Urinary bladder (tissue), 4 donors: ENCODE measurements at places on chromosomes 7 and 10. TPM values are rescaled to one million over a fixed set of nuclear protein-coding genes. Genes with fewer than 3 reads are reported as not detected.

RBP4 gene
- total RNA-seq: 1.9 TPM

ASB15 gene
- 0.11 TPM for total RNA-seq

PNLIPRP3 gene
- total RNA-seq: not detected

ARHGAP21 gene
- 233 TPM for total RNA-seq

KNDC1 gene
- 1.2 TPM for total RNA-seq

PRSS37 gene
- total RNA-seq: not detected

SPDYE16 gene
- not detected for total RNA-seq

CALHM2 gene
- 17.4 TPM for total RNA-seq

SH2D4B gene
- total RNA-seq: 0.16 TPM

CRPPA gene
- total RNA-seq: 15.4 TPM

SDK1 gene
- 15.1 TPM for total RNA-seq

OPN1SW gene
- total RNA-seq: not detected

- no peak for DNase-seq
Measured at GRCh38 chr10:71486484-71487114, 89.9 kb downstream of the CDH23 start.

GRCh38 chr7:109835577-109835976, 1255.3 kb upstream of the LRRN3 start:
- no peak for DNase-seq

DNA sequence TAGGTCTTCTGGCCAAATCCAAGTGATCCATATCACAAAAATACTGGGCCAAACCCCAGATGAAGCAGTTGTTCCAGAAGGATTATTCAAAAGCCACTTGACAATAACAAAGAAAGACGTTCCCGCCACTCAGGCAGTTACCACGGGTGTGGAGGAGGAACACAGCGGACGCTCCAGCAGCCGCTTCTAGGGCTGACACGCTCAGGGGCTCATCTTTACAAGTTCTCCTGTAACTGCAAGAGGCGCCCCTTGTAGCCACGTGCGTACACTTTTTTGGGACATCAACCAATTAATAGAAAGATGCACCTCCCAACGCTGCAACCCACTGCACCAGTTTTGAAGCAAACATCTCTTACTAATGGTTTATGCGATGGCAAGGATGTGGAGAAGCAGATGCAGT, 159.4 kb downstream of the GRID1 start:
- DNase-seq: no peak

DNA sequence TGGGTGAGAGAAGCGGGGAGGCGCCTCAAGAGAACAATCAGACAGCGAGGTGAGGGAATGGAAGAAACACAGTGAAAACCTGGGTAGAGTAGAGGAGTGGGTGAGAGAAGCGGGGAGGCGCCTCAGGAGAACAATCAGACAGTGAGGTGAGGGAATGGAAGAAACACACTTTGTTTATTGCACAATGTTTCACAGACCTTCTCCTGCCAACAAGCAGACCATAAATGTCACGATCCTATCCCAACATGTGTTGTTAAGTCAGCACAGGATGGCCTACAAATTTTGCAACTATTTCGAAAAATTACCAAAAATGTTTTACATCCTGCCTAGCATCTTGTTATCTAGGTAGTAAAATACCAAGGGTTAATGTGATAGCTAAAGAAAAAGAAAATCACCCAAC, 115.3 kb downstream of the JAZF1 start:
- no peak for DNase-seq

- DNase-seq: no peak
Measured at GRCh38 chr7:44080118-44080517, 2.2 kb downstream of the POLM start.

- no peak for DNase-seq
Measured at GRCh38 chr10:92834986-92835385, 13.3 kb upstream of the EXOC6 start.

DNA sequence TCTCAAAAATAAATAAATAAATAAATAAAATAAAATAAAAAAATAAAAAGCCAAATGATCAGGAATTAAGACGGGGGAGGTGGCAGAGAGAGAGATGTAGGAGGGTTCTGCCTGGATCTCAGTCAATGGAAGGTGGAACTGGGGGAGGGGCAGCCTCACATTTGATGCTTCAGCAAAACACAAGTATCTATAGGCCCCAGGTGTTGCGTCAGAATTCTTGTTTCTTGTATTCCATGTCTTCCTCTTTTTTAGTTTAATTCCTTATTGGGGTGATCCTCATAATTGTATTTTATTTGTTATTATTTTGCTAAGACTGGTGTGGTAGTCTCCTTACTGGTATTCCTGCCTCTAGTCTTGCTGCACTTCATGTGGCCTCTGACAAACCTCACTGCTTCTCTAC, 41.4 kb upstream of the SMARCD3 start:
- no peak for DNase-seq

GRCh38 chr7:122219253-122219865, 75.3 kb upstream of the AASS start:
- DNase-seq: no peak

- no peak for DNase-seq
Measured at GRCh38 chr10:117460846-117461765, 81.4 kb upstream of the EMX2 start.

GRCh38 chr7:15886626-15887025, 200.1 kb upstream of the MEOX2 start:
- DNase-seq: no peak

GRCh38 chr10:78852466-78853240, 216.1 kb upstream of the ZMIZ1 start:
- DNase-seq: no peak

DNA sequence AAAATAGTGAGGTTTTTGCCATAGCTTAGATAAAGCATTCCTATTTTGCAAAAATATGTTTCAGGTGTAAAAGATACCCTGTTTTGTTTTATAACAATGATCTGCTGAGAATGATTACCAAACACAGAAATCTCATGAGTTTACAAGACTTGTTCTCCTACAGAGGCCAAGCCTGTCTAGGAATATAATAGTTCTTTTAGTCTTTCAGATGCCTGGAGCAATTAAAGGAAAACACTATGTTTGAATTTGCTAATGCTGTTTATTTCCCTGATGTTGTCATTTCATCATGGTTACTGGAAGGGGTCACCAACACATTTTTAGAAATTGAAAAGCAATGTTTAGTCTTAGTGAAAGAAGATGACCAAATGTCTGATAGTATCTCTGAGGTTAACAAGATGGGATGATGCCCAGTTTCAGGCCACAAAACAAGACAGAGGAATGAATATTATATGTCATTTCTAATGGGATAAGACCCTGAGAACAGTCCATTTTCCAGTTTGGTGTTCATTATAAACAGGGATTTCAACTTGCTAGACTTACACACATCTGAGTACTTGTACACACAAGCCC, 559.9 kb downstream of the INHBA start:
- no peak for DNase-seq

- no peak for DNase-seq
Measured at GRCh38 chr10:32147730-32148129, 91.5 kb upstream of the KIF5B start.

DNA sequence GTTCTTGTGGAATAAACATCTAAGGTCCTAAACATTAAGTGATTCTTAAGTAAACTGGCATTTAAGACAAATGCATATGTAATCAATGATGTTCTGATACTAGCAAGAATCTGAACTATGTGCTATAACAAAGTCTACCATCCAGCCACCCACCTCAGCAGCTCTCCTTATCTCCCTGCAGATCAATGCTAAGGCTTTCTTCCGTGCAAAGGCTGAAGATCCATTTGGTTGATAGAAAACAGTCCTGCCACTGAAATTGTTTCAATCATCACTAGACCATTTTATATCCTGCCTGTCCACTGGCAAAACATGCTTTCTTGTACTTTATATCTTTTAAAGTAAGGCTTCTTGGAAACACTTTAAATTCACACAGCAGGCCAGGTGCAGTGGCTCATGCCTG, 6.3 kb upstream of the SMKR1 start:
- DNase-seq: no peak

GRCh38 chr10:131851346-131851745, 49.5 kb upstream of the PPP2R2D start:
- no peak for DNase-seq

DNA sequence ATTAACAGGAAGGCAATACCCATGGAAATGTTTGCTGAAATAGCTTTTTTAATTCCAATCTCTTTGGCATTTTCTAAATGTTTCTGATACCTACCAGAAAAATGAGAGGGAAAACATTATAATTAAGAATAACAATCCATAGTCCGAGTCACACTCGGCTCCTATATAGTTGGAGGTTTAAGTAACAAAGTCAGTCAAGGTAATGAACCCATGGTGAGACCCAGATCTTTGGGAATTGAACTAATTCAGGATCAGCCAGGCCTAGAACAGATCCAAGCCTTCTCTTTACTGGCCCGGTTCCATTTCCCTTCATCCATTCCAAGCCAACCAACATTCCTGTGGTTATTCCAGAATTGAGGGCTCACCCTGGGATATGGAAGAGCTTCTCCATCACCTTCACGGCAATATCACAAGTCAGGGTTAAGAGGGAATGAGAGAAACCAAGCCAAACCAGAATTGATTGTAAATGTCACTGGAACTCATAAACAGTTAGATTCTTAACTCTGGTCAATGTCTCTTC, 28.3 kb downstream of the ABCB4 start:
- no peak for DNase-seq

- DNase-seq: no peak
Measured at GRCh38 chr10:35316218-35316967, 19.9 kb upstream of the CCNY start.

DNA sequence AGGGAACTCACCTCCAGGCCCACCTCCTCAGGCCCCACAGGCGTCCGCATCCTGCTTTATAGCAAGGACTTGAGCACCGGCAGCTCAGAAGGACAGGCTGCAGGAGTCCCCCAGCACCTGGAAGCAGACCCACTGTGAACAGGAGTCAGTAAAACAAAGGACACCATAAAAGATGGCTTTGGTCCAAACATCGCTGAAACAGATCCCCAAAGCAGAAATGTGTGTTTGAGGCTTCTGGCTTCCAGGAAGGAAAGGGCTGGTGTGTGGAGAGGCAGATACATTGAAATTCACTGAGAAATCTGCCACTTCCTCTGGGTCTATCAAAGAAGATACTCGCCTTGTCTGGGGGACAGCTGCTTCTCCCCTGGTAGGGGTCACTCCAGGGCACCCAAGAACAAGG, 286.2 kb downstream of the PLXNA4 start:
- DNase-seq: no peak

DNA sequence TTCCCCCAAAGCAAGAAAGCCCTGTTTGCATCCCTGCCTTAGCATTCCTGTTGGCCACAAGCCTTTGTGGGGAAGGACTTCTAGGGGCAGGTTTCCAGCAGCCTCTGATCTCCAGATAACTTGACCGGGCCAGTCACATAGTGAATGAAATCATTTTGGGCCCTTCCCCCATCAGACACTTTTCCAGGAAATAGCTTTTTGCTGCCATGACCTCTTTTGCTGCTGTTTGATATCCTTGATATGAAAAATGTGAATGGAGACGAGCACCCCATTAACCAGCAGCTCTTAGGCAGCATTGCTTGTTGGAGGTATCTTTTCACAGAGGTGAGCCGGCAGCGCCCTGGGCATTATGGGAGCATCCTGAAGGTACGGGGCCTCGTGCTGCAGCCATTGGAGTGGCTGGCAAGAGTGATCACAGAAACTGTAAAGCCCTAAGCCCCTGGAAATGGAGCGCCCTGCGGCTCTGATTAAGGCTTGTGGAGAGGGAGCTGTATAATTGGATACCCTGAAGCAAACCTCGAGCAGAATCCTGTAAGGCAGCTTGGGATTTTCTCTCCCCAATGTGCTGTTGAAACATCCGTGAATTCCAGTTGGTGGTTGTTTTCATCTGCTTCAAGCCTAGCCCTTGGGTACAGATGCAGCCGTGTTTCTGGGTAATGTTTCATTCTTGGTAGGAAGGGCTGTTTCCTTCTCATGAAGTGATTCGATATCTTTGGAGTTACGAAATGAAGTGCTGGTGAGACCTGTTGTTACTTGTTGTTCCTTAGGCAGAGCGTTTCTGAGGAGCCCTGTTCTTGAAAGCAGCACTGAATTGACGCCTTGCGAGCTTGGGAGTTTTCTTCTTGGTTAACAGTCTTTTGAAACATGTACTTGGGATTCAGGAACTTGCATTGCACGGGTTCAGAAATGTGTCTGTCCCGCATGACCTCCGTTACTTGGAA, 179.0 kb downstream of the PTEN start:
- DNase-seq: peak; percentile 33

DNA sequence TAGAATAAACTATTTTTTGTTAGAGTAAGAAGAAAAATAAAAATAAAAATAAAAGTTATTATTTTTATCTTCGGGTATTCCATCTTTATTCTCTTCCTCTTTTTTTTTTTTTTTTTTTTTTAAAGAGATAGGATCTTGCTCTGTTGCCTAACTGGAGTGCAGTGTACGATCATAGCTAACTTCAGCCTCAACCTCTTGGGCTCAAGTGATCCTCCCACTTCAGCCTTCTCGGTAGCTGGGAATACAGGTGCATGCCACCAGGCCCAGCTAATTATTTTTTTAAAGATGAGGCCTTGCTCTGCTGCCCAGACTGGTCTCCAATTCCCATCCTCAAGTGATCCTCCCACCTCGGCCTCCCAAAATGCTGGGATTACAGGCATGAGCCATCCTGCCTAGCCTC, 15.4 kb downstream of the STAM start:
- DNase-seq: no peak

GRCh38 chr10:54769051-54769450, 32.0 kb downstream of the PCDH15 start:
- DNase-seq: no peak

DNA sequence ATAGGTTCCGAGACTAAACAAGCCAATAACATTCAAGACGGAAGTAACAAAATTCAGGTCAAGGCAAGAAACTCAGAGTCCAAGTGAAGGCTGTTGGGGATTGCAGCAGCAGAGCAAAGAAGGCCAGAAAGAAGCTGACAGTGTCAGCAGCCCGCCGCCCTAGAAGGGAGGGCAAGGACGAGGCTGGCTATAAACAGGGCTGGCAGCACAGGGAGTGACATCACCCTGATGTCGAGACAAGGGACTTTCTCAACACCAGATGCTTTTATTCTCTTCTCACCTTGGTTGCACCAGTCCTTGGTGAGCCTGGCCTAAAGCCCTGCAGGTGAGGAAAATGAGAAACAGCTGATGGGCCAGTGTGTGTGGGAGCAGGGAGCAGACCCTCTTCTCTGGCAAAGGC, 687.7 kb upstream of the NRP1 start:
- DNase-seq: no peak

GRCh38 chr7:6116211-6116610, 85.0 kb downstream of the ANKRD61 start:
- DNase-seq: no peak

DNA sequence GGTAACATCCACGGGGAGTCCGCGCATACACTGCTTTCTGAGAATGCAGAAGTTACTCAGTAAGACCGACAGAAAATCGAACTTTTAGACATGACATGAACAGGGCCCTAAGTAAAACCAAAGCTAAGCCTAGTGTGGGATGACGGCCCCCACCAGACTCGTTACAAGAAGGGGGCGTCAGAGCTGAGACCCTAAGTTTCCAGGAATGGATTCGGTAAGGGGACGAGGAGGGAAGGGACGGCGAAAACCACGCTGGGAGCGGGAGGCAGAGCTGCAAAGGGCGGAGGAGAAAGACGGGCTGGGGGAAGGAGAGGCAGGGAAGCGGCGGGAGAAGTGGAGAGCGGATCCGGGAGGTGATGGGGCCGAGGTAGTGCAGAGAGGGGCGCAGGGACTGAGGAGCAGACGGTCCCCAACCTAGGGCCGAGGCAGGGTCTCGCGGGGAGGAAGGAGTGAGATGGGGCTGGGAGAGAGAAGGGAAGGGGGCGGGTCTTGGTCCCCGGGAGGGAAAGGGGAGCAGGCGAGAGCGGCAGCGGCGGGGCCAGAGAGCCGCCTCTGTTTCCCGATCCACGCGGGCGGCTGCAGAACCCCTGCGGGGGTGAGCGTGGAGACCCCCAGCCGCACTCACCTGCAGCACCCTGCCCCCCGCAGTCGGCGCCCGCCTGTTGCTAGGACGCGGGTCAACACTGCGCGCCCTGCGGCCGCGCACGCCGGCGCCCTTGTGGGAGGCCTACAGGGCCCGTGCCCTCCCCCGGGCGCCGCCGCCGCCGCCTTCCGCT, 513 bp downstream of the ODAD2 start:
- DNase-seq: no peak
